Posterior vena cava (tissue), 2 donors: ENCODE measurements at places on chromosomes 16 and 17. TPM values are rescaled to one million over a fixed set of nuclear protein-coding genes. Genes with fewer than 3 reads are reported as not detected.

Gene C16orf74
- total RNA-seq, result 1.0 TPM

Gene NEUROD2
- total RNA-seq, result not detected

GRCh38 chr17:69088643-69089200 lies 28.0 kb upstream of the ABCA9 start:
- no peak for DNase-seq

Gene FOXF1
- total RNA-seq, result 4.3 TPM
